ENCODE measurements at places on chromosomes 16 and 17.
A peak's percentile ranks its signal among the peaks of the same experiment; 100 is the strongest.

DNA sequence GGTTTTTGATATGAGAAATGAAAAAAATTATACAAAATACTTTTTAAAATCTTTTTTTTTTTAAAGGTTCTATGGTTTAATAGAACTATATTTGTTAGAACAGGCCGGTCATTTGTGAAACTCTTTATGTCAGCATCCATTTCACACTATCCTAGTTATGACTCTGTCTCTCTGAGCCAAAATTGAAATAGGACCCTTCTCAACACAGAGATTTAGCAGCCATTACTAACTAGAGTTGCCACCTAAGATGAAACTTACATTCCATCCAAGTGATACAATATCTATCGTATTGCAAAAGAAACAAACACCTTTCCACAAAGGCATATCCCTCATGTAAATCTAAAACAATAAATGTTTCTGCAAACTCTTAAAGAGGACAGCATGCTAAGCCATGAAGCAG, 249.8 kb downstream of the CDH11 start:
- no peak for DNase-seq

GRCh38 chr17:34015253-34015652, 239.8 kb upstream of the CCL2 start:
- DNase-seq, result no peak

DNA sequence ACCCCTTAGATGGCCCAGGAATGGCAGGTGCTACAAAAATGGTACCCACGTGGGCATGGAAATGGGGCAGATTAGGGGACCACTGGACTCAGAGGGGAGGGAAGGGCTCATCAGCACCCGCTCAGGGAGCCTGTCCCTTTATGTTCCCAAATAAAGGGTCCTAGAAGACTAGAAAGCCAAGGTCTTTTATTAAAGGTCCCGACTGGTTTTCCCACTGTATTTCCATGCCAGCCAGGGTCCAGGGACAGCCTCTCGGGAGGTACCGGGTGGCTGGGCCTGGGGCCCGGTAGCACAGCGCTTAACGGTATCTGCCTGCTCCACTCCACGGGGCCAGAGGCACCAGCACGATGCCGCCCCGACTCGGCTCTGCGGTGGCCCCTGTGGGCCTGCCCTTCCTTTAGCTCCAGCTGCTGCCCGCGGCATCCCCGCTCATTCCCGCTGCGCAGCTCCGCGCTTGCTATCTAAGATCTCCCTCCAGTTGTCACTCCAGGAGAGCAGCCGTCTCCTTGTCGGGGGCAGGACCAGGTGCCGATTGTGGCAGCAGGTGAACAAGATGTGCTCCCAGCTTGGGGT, 1.4 kb downstream of the NT5C start:
- DNase-seq, result no peak

GRCh38 chr17:4365103-4365627, 1.3 kb downstream of the UBE2G1 start:
- peak; percentile 78 for DNase-seq

DNA sequence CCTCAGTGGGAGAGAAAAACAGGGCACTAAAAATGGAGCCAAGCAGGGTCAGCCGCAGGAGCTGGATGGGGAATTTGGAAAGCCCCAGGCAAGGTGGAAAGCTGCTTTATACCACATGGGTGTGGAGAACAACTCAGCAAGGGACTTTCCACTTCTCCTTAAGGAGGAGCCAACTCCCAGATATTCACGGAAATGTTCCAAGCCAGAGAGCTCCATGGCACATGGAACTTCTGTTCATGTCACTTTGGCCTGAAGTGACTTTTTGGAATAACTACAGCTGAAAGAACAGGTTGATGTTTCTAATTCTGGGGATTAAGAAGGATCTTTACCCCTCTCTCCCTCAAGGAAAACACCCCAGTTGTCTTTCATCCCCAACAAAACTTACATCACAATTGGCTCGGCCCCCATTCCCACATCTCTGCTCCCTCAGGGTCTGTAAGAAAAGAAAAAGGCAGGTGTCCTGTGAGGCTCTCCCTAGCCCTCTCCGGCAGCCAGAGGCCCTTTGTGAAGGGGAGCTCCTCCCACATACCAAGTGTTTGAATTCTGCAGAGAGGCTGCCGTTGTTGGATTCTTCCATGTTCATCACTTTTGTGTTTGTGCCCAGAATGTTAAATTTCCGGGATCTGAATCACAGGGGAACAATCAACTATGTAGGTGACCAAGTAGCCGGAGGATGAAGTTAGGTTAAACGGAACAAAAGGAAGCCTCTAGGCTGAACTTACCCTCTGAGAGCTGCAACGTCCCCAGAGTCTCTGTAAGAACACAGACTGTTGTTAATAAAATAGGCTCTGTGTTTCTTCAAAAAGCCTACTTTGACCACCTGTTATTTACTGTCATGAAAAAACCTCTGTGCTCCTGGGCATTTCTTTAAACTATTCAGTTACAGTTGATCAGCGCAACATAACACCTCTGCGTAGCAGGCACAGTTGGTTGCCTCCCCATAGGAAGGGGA, 41.0 kb downstream of the STAT5A start:
- DNase-seq, result no peak

DNA sequence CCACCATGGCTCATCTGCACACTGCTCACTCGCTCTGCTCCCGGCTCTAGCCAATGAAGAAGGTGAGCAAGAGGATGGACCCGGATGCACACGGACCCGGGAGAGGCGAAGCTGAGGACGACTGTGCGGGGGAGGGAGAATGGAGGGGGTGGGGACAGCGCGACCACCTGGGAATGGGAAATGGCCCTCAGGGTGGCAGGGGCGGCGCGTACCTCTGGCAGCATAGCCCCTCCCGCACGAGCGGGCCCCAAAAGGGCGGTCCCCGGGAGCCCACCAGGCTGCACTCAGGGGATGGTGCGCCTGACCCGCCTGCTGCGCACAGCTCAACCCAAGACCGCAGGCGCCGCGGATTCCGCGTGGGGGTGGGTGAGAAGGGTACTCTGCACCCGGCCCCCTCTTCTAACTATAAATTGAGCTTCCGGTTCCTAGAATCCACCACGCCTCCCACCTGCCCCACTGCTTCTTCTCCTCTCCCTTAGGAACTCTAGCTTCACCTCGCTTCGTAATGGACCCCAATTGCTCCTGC, 6.1 kb downstream of the MT1H start:
- no peak for DNase-seq

- DNase-seq, result no peak
Measured at GRCh38 chr17:9292561-9292941, 271.2 kb downstream of the NTN1 start.

- no peak for DNase-seq
Measured at GRCh38 chr17:44780161-44780560, 21.4 kb downstream of the ADAM11 start.

DNA sequence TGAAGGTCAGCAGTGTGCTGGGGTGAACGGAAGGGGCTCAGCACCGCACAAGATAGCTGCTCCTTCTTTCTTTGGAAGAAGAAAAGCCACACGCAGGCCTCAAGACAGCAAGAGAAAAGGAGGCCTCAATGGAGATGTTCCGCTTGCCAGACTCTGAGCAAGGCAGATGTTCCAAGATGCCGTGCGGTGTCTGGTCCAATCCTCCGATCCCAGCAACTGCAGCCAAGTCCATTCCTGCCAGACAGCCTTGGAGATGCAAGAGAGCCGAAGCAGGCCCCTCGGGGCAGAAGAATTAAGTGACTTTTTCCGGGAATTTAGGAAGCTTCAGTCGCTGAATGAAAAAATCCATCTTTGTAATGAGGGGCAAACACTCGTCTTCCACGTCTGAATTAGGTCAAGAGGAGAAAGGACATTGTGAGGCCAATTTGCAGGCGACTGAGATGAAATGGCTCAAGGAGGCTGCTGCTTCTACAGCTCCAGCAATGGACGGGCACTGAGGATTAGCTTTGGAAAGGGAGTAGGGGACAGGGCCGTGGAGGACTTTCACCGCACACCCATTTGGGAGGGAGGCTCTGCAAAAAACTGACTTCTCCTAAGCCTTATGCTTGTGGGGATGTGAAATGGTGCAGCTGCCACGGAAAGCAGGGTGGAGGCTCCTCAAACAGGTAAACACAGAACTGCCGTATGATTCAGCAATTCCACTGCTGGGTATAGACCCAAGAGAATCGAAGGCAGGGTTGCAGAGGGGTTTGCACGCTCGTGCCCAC, 44.7 kb downstream of the RPH3AL start:
- DNase-seq, result no peak

DNA sequence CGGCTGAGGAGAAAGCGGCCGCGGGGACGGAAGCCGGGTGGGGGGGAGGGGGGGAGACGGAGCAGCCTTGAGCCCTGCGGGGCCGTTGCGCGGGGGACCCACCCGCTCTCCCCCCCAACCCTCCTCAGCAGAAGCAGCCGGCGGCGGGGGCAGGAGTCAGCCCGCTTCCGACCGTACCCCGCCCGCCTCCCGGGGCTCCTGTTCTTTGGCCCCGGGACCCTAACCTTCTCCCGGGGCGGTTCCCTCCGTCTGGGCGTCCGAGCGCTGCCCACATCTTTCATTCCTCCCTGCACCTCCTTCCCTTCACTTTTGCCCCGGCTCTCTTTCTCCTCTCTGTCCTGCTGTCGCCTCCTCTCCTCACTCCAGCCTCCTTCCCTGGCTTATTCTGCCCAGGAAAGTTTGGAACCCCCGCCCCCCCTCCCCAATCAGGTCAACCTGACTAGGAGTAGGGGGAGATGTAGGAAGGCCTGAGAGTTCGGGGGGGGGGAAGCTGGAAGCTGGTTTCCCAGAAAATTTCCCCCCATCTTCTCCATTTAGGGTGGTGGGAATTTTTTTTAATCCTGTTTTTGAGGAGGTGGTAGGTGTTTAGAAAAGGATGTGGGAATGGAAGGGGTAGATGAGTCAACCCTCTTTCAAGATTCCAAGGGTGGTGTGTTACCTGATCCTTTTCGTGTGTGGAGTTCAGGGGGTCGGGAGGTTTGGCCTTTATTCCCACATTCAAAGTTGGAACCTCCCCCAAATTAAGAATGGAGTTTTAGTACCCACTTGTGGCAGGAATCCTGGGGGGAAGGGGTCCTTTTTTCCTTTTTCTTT, 427 bp upstream of the NLK start:
- DNase-seq, result no peak

- DNase-seq, result no peak
Measured at GRCh38 chr17:13462146-13462545, 139.6 kb downstream of the HS3ST3A1 start.

- DNase-seq, result peak; percentile 23
Measured at GRCh38 chr16:52546291-52547003, 496 bp downstream of the TOX3 start.

- DNase-seq, result peak; percentile 40
Measured at GRCh38 chr16:29815032-29815721, 775 bp upstream of the PAGR1 start.

- DNase-seq, result no peak
Measured at GRCh38 chr16:85988723-85989313, 89.9 kb downstream of the IRF8 start.

DNA sequence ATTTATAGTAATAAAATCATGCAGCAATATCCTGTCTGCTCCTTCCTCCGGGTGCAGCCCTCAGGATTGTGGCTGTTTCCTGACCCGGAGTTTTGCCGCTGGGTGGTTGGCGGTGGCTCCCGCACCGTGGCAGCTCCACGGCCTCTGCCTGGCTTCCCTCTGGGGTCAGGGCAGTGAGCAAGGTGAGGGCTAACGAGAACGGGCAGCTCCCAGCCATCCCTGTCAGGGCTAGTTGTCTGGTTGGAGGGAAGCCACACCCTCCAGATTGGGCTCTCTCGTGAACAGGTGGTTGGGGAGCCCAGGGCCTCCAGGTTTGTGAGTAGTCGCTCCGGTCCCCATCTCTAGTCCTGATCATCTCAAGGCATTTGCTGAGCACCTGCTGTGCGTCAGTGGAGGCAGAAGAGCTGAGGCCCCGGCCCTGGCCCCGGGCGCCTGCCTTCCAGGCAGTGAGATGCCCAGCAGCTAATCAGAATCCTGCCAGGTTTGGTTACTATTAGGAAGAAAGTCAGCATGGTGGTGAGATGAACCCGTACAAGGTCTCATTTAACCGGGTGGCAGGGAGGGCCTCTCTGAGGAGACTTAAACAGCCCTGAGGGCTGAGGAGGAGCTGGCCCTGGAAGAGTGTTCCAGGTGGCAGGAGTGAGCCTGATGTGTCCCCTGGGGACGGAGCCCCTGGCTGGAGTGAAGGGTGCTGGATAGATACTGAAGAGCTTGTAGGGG, 2.3 kb upstream of the NUDT16L1 start:
- no peak for DNase-seq

Data from endothelial cell (in vitro differentiated cells).